Activated T-helper 9 cell treated with anti-CD3 and anti-CD28 coated beads, Interleukin-2, amount 50 U/mL, for 16 hours (primary cell): ENCODE measurements at places on chromosomes 6 and 20.
A peak's percentile ranks its signal among the peaks of the same experiment; 100 is the strongest.

GRCh38 chr20:20783450-20783849, 71.0 kb upstream of the RALGAPA2 start:
- DNase-seq = no peak

DNA sequence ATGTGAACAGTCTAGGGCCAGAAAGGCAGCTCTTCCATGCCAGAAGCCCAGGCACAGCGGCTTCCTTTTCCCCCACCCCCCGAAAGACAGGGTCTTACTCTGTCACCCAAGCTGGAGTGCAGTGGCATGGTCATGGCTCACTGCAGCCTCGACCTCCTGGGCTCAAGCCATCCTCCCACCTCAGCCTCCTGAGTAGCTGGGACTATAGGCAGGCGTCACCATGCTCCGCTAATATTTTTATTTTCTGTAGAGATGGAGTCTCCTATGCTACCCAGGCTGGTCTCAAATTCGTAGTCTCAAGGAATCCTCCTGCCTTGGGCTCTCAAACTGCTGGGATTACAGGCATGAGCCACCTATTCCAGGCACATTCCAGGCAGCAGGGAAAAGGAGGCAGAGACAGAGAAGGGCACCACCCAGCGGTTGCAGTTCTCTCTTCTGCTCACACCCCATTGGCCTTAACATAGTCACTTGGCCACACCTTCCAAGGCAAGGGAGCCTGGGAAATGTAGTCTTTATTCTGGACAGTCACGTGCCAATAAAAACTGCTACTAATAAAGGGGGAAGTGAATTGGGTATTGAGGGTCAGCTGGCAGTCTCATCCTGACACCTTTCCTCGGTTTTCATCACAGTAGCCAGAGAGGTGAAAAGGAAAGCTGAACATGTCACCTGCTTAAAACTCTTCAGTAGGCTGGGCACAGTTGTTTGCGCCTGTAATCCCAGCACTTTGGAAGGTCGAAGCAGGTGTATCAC, 205.9 kb downstream of the ZMYND8 start:
- no peak for DNase-seq

- DNase-seq = no peak
These were observed 74.2 kb downstream of the TAF4 start for GRCh38 chr20:61991476-61991875.

DNA sequence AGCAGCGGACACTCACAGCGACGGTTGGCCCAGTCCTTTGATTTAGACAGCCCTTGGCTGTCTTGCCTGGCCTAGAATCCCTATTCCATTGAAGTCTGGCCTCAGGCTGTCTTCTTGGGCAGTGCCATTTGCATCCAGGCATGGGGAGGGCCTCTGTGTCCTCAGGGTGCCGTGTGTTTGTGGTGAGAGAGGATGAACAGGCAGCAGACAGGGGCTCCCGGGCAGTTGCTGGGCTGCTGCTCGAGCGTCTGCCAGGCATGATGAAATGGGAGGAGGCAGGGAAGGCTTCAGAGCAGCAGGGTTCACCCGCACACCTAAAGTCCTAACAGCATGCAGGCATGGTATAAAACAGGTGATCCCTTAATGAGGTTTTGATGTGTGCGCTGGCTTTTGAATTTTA, 126.9 kb downstream of the SOBP start:
- DNase-seq = no peak

DNA sequence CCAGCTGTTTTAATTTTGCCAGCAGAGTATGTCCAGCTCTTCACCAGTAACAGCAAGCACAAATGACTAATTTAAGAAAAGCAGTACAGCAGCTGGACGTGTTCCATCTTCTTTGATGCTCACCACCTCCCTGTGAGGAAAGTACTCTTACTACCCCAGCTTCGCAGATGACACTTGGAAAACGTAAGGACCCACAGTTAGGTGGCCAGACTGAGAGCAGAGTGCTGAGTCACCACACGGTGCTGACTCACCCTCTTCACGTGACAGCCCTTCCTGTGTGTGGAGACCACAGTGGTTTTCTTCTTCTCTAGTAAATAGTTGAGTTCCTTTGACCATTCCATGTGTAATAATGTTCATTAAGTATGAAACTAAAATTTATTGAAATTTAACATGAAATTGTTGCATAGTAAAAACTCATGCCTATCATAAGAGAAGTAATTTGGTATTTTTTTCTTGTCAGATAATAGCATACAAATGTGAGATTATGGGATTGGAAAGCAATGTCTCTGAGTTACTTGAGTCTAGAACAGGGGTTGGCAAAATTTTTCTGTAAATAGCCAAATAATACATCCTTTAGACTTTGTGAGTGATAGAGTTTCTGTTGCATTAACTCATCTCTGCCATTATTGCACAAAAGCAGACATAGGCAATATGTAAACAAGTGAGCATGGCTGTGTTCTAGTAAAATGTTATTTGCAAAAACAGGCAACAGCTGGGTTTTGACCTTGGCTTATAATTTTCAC, 76.6 kb downstream of the SLX4IP start:
- peak; percentile 56 for DNase-seq

DNA sequence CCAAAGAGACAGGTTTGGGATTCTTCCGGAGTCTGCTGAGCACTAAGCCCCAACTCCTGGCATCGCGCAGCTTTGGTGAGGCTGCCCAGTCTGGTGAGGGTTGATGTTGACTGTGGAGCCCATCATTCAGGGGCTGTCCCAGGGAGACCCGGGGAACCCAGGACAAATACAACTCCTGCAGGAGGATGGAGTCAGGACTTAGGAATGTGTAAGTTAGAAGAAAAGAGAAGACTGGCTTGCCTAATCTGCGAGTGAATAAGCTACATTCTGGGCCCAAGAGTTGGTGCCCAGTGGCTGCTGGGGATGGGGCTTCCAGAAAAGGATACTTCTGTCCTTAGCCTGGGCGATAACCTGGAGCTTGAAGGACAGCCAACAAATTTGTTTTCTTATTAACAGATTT, 47.9 kb downstream of the STK35 start:
- no peak for DNase-seq

- DNase-seq = no peak
These were observed 124.1 kb downstream of the FOXO3 start for GRCh38 chr6:108684771-108685329.

DNA sequence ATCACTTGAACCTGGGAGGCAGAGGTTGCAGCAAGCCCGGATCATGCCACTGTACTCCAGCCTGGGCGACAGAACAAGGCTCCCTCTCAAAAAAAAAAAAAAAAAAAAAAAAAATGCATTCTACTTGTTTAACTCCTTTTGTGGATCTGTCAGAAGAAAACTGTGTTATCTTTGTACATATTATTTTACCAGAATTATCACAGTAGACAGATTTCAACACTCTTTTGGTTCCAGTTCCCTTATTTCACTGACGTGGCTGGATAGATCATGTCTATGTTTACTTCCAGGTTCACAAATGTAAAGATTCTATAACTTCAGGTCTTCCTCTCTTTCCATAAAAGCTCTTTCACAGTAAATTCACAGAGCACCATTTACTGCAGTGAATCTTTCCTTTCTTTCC, 18.4 kb downstream of the NUDT3 start:
- no peak for DNase-seq

DNA sequence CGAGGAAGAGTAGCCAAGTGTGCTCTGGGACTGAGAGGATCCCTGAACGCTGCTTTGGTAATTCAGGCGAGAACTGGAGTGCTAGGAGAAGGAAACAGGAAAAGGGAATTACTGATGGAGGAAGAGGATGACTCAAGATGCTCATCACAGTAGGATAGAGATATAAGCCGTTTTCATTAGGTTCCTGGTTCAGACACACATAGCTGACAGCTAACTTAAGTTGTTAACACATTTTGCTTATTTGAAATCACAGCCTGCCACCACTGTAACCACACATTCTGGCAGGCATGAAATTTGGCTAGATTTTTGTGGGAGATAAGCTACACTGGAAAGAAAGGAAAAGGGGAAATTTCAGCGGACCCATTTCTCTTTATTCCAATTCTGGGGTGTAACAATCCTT, 138.2 kb upstream of the SLC22A16 start:
- DNase-seq = no peak

DNA sequence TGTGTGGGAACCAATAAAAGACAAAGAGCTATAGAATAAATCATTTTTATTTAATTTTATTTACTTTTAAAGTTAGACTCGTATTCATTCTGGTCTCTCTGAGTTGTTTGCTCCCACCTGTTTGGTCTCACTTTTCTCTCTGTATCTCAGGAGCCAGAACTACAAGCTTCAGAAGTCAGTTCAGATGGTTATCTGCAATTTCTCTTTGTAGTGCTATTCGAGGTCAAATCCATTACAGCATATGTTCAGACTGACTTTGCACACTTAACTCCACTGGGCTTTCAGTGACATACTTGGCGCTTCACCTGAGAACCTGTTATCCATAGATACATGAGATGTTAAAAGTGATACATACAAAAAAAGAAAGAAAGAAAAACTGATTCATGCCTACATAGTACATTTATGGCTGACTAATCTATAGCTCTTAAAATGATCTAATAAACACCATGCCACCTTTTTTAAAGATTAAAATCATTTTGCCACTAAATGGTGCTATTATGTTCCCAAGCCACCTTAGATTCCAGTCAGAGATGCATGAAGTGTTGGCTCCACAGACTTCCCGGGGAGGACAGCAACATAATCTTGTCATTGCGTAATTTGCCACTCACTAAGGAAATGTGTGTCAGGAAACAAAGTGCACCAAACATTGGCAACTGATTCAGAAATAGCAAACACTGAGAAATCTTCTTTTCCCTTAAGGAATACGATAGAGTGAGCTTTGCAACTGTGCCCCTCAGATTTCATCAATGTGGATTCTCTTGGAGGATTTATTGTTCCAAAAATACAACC, 396.7 kb downstream of the HACE1 start:
- no peak for DNase-seq
